H54 (cell line): ENCODE measurements at places on chromosomes 11 and 22.

- DNase-seq, result no peak
These were observed 49.4 kb downstream of the RRAS2 start for GRCh38 chr11:14309425-14310192.

DNA sequence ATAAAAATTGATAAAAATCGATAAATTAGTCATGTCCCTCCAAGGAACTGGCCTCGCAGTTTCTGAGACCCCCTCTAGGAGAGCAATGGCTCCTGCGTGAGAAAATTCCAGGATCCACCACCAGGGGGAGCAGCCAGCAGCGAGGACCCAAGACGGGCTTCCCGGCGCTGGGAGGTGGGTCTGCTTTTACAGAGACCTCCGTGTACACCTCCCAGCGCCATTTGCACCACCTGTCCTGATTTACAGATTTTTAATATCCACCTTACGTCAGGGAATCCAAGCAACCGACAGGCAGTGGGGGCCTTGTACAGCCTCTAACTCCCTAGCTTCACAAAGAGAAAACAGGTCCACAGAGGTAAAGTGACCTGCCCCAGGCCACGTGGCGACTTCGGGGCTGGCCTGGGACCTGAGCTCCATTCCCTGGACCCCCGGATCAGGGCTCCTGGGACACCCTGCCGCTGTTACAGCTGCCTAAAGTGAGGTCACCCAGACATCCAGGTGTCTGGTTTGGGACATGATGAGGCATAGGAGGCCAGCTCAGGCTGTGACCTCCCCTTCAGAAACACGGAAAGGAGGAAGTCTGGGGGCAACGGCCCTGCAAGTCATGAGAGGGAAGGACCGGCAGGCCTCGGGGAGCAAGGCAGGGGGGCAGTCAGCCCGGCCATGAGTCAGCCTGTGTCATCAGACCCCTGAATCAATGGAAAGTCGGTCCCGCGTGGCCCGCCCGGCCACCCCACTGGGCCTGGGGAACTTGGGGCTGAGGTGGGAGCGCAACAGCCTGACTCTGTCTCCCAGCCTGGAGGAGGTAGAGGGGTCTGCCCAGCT, 3.5 kb downstream of the OSM start:
- DNase-seq, result no peak

DNA sequence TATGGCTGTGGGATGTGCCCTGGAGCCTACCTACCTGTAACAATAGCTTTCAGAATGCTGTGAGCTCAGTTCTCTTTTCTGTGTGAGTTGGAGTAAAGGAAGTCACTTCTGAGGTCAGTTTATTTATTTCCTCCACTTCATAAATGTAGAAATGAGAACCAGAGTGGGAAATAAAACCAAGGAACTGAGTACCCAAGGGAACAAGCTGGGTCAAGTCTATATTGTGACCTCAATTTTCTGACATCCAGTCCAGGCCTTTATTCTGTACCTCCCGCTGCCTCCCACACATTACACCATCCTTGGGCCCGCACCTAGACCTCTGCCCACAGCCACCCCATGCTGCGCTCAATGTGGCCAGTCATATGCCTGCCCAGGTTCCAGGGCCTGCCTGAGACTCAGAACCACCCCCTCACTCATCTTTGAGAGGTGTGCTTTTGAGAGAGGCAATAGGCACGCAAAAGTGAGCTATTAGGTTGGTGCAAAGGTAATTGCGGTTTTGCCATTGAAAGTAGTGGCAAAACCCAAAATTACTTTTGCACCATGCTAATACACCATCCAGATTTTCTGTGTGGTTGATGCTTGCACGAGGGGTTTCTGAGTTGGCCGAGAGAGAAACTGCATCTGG, 9.8 kb downstream of the MS4A6E start:
- no peak for DNase-seq

- no peak for DNase-seq
These were observed 44.9 kb downstream of the LRRC32 start for GRCh38 chr11:76625472-76626186.

GRCh38 chr22:44538051-44538450, 40.0 kb upstream of the RTL6 start:
- DNase-seq, result no peak

- DNase-seq, result peak; percentile 93
These were observed 1.2 kb downstream of the ARHGEF17 start for GRCh38 chr11:73308961-73309919.

DNA sequence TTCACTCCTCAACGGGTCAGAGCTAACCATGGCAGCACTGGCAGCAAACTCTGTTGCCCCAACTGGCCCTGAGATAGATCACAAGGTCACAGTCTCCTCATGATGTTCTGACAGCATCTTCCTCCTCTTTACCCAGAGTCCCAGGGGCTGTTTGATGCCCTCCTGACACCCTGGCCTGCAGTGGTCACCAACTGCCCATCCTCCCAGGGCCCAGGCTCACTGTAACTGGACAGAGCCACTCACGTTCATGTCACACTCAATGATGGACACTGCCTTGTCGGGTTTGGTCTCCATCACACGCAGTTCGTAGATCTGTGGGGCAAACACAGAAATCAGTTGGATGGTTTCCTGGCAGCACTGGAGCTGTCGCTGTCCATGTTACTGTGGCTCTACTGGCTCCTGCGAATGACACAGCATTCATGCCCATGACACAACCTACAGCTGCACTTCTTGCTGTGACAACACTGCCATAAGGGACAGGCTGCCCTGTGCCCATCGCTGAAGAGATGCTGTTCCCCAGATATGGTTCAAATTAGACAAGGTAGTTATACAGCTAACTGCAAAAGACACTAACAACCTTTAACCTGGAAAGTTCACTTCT, 10.4 kb upstream of the C22orf39 start:
- no peak for DNase-seq

DNA sequence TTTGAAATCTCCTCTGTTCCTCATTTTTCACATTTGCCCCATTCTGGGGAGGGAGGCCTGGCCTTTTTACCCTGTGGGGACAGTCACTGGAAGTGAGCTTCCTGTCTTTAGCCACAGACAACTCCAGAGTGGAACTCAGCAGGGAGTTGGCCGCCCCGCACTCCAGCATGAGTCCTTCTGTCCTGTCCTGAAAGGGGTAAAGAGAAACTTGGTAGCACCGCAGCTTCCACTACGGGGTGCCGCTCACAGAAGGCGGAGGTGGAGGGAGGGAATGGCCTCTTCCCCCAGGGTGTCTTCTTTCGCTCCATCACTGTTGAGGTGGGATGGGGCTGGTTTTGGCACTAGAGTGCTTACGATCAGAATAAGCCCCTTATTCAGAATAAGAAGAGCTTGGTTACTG, 132.2 kb downstream of the ST3GAL4 start:
- no peak for DNase-seq

DNA sequence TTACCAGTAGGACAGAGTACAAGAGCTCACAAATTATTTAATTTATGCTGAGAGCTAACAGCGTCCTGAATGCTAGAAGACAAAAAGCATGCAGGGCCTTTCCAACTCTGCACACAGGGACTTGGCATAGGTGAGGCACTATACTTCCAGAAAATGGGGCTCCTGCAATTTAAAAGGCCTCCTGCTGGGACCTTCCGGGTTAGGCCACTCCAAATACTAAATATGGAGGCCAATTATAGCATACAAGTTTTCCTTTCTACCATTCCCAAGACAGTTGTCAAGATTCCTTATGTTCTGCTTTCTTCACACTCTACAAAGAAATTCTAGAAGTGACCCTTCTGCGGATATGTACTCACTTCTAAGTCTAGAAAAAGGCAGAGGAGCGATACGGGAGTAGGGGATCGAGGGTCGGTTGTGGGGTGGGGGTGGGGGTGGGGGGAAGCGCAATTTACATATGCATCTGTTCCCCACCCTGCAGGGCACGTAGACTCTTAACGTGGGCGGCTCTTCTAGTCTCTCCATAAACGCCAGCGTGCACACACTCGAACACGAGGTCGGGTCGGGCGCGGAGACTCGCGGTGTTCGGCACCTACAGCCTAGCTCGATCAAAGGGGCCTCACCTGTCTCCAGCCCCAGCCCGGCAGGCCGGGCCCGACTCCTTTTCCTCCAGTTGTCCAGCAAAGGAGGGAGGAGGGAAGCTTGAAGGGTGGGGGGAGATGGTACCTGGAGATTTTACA, 728 bp downstream of the DCUN1D5 start:
- peak; percentile 2 for DNase-seq

GRCh38 chr11:120108785-120109168, 29.1 kb downstream of the TRIM29 start:
- DNase-seq, result no peak

GRCh38 chr11:36131721-36132397, 157.4 kb downstream of the COMMD9 start:
- DNase-seq, result no peak

- peak; percentile 47 for DNase-seq
These were observed 32.2 kb downstream of the C2CD3 start for GRCh38 chr11:74138572-74138971.

- DNase-seq, result peak; percentile 69
These were observed 638 bp downstream of the PARVA start for GRCh38 chr11:12377824-12378593.

GRCh38 chr11:79436919-79437277, 3.9 kb downstream of the TENM4 start:
- no peak for DNase-seq

DNA sequence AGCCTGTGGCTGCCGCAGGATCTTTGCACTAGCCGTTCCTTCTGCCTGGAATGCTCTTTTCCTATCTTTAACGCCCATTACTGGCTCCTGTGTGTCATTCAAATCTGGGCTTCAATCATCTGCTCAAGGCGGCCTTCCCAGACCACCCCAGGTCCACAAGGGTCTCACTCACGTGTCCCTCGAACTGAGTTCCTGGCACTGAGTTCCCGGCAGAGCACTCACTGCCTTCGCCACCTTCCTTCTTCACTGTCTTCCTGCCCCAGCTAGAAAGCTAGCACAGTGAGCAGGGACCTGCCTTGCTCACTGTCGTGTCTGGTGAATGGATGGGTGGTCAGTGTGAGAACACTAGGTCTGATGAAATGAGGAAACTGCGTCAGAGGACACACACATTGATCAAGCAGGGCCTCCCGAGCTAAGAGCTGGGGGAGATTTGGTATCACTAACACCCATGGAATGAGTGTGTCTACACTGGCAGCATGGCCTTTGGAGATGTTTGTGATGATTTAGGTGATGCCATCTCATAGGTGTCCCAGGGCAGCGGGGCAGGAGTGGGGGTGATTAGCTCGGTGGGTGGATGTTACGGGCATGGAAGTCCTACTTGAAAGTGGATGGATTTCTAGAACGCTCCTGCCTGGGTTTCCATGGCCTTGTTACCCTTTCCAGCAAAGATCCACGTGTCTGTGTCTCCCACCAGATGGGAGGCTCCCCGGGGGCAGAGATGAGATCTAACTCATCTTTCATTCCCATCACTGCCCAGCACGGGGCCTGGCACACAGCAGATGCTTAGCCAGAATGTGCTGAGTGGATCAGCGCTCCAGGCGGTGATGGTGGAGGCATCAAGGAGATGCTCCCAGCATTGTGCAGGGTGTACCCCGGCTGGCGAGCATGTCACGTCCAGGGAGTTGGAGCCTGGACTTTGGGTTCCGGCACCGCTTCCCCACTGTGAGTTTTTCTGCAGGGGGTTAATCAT, 64.5 kb downstream of the SHISAL1 start:
- no peak for DNase-seq

DNA sequence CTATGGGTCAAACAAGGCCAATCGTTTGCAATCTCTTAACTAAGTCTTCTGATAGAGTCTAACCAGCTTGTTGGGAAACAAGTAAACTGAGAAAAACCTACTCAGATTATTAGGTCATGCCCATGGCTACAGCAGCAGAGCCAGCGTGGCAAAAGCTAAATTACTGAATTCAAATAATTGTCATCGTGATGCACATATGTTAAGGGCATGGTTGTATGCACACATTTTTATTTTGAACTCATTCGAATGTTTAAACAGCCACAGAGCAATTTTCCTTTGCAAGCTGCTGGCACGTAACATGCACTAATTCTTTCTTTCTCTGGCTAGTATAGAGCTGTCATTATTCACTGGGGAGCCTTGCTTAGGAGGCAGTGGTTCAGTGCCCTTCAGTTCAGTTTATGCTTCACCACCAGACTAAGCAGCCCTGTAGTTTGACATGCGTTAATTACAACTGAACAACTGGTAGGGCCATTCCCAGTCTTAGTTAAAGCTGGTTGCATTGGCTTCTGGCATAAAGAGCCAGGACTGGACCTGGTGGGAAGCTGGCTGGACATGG, 396.4 kb downstream of the METTL15 start:
- no peak for DNase-seq

DNA sequence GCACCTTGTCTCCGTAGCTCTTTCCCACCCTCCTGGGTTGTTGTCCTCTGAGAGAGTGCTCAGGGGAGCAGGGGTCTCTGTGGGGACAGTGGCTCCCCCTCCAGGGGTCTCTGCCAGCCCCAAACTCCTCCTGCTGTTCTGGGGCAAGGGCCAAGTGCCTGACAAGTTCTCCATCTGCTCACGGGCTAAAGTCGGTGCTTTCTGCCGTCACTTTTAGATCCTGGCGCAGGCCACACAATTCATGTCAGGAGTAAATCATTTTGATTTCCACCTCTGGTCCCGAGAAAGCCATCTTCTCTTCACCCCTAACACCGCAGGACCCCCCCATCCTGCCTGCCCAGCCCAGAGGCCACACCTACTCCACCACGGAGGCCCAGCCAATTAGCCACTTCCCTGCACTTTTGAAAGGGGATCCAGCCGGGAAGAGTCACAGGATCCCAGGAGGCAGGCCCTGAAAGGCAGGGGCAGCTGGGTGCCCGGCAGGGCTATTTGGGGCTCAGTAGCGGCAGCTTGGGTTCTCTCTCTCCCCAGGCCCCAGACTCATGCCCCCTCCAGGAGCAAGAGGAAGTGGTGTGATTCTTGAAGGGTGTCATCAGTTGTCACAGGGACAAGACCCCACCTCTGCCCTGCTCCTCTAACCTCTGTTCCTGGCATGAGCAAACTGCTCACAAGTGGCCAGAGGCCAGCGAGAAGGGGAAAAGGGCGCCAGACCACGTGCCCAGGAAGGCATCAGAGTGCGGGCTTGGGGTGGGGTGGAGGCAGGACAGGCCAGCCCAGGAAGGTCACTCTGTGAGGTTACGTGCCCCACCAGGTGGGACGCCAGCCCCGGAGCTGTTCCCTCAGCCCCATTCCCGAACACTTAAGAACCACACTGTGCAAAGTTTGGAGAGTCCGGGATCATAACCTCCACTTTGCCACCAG, 1.3 kb downstream of the MACROD1 start:
- DNase-seq, result no peak

GRCh38 chr11:2672553-2673249, 27.1 kb downstream of the KCNQ1OT1 start:
- DNase-seq, result no peak
